ENCODE measurements at places on chromosomes 13 and 19.

DNA sequence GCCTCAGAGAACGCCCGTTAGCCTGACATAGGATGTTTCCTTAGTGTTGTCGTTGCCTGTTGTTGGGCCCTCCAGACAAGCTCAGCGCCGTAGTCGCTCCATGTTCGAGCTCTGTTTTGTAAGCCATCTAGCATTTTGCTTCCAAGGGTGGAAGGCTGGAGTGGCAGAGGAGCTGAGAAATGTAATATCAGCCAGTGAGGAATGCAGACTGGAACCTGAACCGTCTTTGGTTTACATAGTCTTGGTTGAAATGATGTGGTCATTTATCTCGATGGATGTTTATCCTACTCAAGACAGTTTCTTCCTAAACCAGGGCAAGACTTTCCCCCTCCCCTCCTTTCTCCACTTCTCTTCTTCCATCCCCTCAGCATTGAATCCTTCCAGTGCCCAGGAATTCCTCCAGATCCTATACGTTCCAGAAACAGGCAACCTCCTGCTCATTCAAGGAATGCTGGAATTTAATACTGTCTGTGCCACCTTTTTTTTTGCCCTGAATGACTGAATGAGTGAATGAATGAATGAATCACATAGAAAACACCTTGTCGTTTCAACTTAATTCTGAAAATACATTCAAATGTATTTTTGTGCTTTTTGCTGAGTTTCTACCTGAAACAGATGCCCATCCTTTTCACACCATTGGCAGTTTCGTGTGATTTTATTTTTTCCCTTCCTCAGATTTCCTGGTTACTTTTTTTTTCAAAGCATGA is 109.5 kb upstream of the MBNL2 start:
- DNase-seq: no peak

DNA sequence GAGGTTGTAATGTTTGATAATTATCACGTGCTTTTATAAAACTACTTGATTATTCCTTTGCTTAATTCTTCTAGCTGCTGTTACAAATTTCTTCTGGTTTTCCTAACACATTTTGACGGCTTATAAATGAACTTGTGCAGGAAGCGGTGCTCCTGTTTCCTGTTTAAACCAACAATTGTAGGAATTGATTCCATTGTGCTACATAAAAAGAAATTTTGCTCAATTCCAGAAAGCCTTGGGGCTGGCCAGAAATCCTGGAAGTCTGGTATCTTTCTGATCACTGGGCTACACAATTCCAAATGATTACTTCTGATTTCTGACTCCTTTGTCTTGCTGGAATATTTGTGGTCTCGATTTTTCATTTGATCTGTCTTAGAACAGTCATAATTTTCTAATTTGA is 14.9 kb downstream of the RFC3 start:
- DNase-seq: no peak

DNA sequence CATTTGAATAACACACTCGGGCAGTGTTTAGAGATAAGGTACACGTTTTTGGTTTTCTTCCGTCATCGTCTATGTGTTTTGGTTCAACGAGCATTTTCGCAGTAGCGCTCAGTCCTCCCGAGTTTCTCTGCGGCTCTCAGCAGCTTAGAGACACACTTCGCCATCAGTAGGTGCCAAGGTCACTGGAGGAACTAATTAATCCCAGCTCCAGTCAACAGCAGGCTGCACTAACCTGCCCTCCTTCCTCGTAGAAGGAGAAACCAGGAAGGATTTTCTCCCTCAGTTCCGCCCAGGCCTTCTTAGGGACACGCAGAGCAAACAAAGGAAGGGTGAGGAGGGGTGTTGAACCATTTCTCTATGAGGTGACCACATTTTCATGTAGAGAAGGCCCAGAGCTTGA is 12.6 kb downstream of the MBNL2 start:
- no peak for DNase-seq

- no peak for DNase-seq
Measured at GRCh38 chr13:97798836-97799235, 154.6 kb upstream of the IPO5 start.

GRCh38 chr13:111488486-111489132 is 168.2 kb downstream of the TEX29 start:
- DNase-seq: no peak

DNA sequence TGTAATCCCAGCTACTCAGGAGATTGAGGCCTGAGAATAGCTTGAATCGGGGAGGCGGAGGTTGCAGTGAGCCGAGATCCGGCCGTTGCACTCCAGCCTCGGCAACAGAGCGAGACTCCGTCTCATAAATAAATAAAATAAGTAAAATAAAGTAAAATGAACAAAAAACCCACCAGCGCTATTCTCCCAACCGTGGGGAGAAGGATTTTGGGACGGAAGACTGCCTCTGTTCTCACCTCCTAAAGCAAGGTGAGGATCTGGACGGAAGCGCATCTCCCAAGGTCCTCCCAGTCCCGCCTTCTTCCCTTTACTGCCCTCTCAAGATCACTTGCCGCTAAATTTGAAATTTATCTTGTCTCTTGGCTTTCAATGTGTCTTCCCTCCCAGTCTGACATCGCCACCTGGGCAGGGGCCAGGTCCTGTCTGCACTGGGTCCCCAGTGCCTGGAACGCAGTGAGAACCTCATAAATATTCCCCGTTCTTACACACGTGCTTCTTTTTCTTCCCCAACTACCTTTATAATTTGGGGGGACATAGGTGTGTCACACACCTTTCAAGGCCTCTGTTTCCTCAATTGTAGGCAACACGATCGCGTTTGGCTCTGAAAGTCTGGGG is 1.2 kb upstream of the DNAJB1 start:
- DNase-seq: no peak

- no peak for DNase-seq
Measured at GRCh38 chr19:8144273-8144995, 5.0 kb downstream of the FBN3 start.

DNA sequence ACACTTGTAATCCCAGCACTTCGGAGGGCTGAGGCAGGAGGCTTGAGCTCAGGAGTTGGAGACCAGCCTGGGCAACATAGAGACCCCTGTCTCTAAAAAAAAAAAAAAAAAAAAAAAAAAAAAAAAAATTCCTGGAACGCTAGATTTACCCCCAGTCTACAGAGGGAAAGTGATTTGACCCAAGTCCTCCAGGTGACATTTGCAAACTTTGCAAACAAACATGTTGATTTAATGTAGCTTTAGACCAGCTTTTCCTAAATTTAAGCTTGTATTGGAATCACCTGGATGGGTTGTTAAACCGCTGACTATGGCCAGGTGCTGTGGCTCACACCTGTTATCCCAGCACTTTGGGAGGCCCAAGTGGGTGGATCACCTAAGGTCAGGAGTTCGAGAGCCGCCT is 8.4 kb downstream of the CPT1C start:
- no peak for DNase-seq

GRCh38 chr13:91934354-91934753 is 535.9 kb downstream of the GPC5 start:
- DNase-seq: peak; percentile 45

DNA sequence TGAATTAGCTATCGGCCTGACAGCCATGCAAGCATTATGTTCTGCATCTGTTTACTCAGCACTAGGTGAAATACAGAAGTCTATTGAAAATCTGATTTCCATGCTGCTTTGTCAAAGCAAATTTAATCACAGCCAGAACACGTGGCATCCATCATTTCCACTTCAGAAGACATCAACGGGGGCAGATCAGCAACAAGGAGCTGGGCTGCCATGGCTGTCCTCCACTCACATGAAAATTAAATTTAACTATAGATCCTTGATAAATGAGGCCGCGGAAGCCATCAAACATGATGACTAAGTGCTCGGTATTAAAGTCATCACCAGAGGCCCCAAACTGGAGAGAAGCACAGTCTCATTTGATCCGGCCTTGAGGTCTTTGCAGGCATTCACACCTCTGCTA is 443.5 kb downstream of the HS6ST3 start:
- no peak for DNase-seq

GRCh38 chr19:1766800-1767352 is 13.6 kb downstream of the ONECUT3 start:
- no peak for DNase-seq

DNA sequence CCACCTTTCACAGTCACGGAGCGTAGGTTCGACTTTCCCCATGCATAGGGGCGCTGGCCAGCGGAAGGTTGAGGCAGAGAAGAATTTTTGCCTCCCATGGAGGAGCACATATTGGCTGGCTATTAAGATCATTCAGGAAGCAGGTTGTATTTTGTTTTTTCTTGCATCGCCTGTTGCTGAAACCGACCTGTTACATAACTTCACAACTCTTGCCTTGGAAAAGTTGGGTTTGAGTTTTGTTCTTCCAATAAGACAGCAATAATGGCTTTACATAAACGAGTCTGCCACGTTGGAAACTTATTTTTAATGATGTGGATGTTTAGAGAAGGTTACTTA is 1.4 kb downstream of the UPF1 start:
- no peak for DNase-seq

GRCh38 chr19:18477974-18478373 is 40.0 kb upstream of the ISYNA1 start:
- DNase-seq: no peak

DNA sequence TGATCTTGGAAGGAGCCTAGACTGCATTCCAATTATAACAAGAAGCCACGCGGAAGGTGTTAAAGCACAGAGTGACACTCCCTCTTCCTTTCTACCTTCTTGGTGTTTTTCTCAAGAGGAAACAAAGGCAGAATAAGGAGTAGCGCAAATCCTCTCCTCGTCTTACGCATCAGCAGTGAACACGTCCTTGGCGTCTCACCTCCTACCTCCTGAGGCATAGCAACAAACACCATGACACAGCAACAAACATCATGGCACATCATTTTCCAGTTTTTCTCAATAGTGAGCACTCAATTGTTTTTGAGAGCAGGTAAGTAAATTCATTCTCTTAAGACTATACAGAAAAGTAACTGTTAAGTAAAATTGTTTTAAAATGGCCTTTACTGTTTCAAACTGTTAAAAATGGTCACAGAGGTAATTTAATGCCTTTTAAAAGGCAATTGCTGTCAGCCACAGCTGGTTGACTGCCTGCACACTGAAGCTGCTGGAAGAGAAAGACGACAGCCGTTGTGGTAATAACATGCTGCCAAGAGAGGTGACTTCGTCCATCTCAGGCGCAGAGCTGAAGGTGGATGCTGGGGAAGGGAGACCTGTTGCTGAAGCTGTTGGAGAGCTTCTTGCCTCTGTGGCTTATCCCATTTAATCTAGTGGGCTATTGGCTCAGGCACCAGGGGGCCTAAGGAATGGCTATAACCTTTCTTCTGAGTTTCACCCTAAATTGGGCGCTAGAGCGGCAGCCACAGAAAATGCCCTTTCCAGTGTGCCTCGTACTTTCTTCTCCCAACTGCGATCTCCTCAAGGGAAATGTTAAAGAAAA is 703.7 kb downstream of the UQCRFS1 start:
- DNase-seq: no peak

DNA sequence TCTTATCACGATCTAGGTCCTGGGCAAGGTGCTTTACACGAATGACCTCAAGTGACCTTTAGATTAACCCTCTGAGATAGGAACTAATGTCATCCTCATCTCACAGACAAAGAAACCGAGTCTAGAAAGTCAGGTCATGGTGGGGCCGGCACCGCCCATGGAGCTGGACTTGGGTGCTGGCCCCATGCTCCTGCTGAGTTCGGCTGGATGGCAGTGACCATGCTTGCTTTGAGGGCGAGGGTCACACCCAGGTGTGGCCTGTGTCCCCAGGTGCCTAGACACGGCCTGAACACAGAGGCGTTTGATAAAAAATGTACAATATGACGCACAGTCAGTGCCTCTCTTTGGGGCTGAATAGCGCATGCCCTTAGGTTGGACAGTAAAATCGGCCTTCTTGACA is 26.8 kb downstream of the COL4A2 start:
- no peak for DNase-seq

DNA sequence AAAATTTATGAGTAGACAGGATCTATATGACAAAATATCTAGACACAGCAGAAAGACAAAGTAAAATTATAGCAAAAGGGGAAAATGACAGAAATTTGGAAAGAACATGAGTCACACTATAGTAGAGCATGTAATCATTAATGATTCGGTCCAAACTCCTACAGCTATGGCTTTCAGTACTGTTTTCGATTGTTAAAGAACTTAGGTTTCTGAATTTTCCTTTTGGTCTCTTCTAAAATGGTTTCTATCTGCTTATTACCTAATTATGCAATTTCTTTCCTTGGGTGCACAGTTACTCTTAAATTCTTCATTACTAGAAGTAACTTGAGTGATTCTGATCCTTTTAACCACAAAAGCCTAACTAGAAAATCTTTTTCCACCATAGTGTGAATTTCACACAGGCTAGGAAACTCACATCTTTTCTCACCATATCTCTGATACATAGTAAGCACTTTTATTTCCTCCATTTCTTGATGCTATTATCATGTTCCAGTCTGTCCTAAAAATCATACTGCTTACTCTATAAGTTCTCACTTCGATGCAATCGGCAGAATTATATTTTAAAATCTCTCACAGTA is 1101.4 kb downstream of the PCDH9 start:
- no peak for DNase-seq

GRCh38 chr19:55324662-55325061 is 479 bp downstream of the TMEM150B start:
- DNase-seq: no peak

GRCh38 chr19:55663846-55664536 is 9.2 kb downstream of the U2AF2 start:
- DNase-seq: no peak

DNA sequence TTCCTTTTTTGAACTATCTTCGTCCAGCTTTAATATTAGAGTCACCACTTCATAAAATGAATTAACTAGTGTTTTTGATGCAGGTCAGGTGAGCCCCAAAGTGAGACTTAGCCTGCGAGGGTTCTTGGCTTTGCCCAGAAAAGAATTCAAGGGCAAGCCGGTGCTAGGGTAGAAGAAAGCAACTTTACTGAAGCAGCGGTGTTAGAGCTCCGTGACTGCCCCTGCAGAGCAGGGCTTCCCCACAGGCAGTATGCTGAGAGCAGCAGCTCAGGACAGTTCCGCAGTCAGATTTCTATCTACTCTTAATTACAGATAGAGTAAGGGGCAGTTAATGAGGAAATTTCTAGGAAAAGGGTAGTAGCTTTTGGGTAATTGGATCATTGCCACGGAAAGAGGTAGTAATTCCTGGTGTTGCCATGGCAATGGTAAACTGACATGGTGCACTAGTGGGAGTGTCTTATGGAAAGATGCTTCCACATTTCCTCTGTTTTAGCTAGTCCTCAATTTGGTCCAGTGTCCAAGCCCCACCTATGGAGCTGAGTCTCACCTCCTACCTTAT is 432.2 kb upstream of the ZNF507 start:
- DNase-seq: no peak

- DNase-seq: no peak
Measured at GRCh38 chr13:50573066-50573465, 270.4 kb downstream of the DLEU7 start.

- no peak for DNase-seq
Measured at GRCh38 chr19:11007962-11008532, 47.2 kb downstream of the SMARCA4 start.

DNA sequence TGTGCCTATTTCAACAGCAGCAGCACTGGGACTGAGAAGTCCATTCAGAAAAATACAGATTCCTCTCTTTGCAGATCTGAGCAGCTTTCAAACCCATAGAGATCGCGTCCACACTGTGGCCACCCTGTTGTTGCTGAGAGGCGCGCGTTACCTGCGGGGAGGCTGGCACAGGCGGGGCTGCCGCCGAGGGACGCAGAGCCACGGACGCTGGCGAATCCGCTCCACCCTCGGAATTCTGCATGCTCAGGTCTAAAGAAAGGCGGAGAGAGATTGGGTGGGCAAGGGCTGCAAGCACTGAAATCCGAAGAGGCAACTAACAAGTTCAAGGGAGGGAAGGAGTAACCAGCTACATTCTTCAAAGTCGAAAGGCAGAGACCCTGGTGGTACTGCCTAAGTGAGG is 63.0 kb downstream of the RFX2 start:
- DNase-seq: no peak
